ENCODE measurements at places on chromosomes 11 and 22.

DNA sequence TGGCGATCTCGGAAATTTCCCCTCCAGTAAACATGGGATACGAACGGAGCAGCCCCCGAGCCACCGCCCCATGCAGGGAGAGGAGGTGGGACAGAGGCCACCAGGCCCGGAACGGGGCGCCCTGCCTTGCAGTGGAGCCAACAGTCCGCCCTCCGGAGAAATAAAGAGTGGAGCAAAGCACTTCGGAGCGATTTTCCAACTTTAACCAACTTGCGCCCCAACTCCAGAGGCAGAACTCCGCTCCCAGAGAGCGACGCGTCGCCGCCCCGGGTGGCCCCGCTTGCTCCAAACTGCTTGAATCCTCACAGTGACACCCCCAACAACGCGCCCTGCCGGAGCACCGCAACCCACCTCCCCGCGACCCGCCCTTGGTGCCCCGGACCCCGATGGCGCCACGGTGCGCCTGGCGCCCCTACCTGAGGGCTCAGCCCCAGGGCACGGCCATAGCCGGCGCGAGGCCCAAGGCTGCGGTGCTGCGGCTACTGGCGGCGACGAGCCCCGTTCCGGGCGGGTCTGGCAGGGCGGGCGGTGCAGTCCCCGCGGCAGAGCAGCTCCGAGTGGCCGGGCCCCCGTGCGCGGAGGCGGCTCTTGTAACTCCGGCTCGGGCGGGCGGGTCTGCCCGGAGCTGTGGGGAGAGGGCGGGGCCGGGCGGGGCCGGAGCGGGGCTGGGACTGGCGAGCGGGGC is at the start of gene AHNAK:
Gene AHNAK, minus strand, starts transcription at position 563 of the 685 bp plus-strand sequence. CDS start 10,708 bp downstream, outside the sequence.
- DNase-seq = peak; percentile 3

GRCh38 chr11:123434262-123434661 is 4.2 kb downstream of the GRAMD1B start:
- DNase-seq = no peak

DNA sequence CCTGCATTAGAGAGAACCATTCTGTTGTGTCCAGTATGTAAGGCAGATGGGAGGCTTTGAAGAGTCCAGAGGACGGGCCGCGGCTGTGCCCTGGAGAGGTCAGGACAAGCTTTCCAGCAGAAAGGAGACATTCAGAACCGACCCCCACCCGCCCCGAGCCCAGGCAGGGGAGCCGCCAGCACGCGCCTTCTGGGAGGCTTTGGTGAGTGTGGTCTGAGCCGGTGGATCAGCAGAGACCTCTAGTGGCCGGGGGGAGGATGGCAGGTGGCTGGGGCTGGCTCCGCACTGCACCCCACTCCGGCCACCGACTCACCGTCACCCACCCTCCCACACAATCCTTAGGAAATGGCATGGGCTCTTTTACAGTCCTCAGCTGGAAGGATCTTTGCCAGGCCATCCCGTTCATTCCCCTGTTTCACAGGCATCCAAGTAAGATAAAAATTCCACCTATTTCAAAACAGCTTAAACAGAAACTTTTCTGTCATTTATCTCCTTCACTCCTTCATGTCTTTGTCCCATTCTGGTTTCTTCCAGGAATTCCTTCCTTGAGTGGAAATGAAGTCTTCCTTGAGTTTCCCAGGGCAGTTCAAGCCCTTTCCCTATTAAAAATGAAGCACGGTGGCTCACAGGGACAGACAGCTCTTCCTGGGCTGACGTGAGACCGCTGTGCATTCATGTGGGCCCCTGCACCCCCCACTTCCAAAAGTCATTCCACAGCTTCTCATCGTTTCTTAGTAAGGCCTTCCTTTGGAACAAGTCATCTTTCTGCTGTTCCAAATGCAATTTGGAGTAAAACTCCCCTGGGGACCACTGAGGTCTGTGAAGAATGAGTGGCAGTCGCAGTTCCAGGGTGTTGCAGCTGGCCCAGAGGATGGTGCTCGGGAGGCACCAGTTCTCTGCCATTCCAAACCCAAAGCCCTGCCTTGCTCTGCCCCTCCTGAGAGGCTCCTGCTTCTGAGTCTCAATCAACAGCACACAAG is 91.0 kb downstream of the FEZ1 start:
- DNase-seq = peak; percentile 39

GRCh38 chr22:48719978-48720661 is 1107.6 kb downstream of the BRD1 start:
- DNase-seq = no peak

GRCh38 chr22:35899736-35900135 is 128.9 kb downstream of the RBFOX2 start:
- DNase-seq = no peak

- no peak for DNase-seq
Observed at GRCh38 chr11:1387961-1388762, 1.6 kb upstream of the BRSK2 start.

- no peak for DNase-seq
Observed at GRCh38 chr22:19130959-19131684, at the start of gene TSSK2. TSSK2 (plus strand) TSS chr22:19131308; CDS start chr22:19131400, 92 bp downstream.

DNA sequence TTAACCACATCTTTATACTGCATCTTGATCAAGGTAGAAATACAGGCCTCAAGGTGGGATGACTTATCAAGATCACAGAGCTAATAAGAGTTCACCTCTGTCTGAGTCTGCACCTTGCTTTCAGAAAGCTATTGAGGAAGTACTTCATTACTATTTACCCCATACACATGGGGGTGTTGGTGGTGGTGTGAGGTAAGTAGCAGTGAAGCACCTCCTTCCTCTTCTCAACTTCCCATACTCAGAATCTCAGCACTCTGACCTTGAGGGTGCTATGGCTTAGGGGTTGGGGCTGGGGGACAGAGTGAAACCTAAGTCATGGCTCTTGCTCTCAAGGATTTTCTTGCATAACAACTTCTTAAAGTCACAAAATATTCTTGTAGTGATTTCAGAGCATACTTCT is 56.9 kb downstream of the ME3 start:
- no peak for DNase-seq

DNA sequence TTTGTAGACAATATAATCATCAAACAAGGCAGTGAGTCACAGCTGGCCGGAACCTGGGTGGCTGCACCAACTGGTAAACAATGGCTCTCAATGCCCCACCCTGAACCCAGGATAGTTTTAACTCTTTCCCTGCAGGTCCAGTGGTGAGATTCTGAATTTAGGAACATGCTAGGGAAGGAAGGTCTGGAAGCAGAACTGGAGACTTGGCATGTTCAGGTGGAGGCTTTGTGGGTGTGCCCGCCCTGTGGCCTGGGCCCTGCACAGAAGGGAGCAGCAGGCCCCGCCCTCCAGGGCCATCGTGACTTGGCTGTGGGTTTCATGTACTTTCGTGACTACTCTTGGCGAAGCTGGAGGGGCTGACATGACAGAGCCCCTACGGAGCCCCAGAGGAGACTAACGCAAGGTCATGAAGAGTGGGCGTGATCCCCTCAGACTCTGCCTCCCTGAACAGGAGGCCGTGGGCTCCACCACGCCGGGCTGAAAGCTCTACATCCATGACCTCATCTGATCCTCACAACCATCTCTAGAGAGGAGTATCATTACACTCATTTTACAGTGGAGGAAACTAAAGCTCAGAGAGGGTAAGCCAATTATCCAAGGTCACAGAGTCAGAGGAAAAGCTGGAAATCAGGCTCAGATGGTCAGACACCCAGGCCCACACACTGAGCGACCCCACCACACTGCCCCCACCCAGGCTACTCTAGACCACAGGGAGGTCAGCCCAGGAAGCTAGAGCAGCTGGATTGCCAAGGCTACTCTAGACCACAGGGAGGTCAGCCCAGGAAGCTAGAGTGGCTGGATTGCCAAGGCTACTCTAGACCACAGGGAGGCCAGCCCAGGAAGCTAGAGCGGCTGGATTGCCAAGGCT is 27.3 kb downstream of the MAFF start:
- DNase-seq = peak; percentile 55

DNA sequence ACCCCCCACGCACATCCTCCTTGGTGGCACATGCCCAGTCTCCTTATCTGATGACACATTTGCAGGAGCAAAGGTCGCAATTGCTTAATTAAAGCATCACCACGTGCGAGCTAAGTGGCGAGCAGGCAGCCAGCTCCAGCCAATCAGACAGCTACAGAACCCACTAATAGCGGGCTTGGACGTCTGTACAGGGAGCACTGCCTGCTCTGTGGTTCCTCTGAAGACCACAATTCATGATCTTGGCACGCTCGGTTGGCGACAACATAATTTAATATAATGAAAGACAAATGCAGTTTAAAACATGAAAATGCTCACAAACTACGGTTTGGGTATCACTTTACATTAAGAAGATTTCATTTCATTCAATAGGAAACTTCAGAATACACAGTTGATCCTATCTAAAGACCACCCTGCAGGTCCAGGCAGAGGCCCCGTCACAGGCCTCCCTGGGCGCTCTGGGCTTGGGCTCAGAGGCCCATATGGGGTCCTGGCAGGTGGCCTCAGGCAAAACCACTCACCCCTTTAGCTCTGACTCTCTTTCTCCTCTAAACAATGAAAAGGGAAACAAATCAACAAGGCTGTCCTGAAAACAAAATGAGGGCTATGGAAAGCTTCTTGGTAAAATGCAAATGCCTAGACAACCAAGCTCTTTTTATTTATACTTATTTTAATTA is 10.4 kb downstream of the PACSIN2 start:
- DNase-seq = no peak

DNA sequence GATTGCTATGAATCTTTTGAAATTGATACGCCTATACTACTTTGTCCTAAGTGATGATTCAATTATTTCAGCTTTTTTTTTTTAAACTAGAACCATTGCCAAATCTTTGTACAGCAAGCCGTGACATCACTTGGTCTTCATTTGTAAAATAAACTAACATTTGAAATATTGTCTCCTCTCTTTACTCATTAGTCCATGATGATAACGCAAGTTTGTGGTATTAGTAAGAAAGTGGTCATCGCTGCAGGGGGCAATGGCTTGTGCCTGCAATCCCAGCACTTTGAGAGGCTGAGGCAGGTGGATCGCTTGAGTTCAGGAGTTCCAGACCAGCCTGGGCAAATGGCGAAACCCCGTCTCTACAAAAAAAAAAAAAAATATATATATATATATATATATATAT is 12.9 kb upstream of the ARHGAP42 start:
- DNase-seq = no peak
